T-helper 17 cell (primary cell): ENCODE measurements at places on chromosomes 3 and 15.

DNA sequence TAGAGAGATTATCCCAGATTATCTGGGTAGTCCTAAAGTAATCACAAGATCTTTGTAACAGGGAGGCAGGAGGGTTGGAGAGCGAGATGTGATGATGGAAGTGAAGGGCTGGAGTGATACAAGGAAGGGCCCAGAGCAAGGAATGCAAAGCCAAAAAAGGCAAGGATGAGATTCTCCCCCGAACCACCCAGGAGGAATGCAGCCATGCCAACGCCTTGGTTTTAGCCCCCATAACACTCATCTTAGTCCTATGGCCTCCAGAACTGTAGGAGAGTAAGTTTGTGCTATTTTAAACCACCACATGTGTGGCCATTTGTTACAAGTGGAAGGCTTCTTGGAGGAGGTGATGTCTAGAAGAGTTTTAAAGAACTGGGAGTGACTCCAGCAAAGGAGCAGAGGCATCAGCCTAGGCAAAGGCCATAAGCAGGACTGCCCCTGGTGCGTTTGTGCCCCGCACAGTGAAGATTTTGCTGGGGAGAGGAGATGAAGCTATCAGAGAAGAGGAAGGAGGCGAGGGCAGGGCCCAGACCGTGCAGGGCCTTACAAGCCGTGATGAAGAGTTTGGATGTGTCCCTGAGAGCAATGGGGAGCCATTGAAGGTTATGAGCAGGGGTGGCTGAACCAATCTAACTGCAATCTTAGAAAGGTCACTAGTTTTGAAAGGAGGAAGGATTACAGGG, 25.3 kb upstream of the CORO2B start:
- peaks cover 9% of the 10 kb centered on the region for H3K36me3 ChIP-seq
- peak overlapping the region; percentile 59 for H3K4me3 ChIP-seq
- peaks cover 73% of the 10 kb centered on the region for H3K27me3 ChIP-seq
- peaks cover 10% of the 10 kb centered on the region for H3K4me1 ChIP-seq
- no peak overlapping the region for H3K27ac ChIP-seq
- no peak for DNase-seq

- H3K4me1 ChIP-seq, result peaks cover 5% of the 10 kb centered on the region
- DNase-seq, result no peak
- peaks cover 39% of the 10 kb centered on the region for H3K27me3 ChIP-seq
- H3K4me3 ChIP-seq, result no peak overlapping the region
- no peak overlapping the region for H3K27ac ChIP-seq
Observed at GRCh38 chr15:71747128-71748083, 62.9 kb upstream of the NR2E3 start.

DNA sequence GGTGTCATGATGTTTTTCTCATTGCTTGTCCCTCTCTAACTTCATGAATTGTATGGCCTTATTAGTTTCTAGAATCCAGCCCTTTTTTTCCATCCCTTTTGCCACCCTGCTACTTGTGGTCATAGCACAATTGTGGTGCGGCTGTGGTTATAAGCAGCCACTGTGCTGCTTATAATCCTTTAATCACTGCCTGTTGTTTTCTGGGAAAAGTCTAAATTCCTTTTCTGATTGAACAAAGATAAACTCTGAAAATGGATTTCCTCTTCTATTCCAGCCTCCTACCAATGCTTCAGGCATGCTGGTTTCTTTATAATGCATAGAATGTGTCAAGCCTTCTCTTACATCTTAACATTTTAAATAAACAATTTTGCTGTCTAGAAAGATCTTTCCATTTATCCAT, 319.5 kb downstream of the C3orf38 start:
- H3K4me1 ChIP-seq, result no peaks in the 10 kb centered on the region

GRCh38 chr3:36487616-36488015, 107.3 kb downstream of the STAC start:
- no peaks in the 10 kb centered on the region for H3K36me3 ChIP-seq
- H3K27me3 ChIP-seq, result no peaks in the 10 kb centered on the region
- H3K27ac ChIP-seq, result no peak overlapping the region
- no peaks in the 10 kb centered on the region for H3K4me1 ChIP-seq

DNA sequence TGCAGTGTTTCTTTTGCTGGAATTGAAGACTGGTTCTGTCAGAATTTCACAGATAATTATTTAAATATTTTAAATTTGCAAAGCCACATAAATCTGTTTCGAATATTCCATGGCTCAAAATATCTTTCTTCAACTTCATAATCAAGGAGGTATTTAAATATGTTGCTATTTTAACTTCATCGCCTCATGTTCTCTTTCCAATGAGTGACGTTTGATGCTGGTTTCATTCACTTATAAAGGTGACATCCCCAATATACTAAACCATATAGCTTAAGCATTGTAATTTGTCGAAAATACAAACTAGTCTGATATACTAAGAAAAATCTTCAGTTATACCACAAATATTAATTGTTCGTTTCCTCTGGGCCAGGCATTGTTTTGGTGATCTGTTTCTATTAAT, 22.5 kb downstream of the MBNL1 start:
- no peak for DNase-seq
- peak overlapping the region; percentile 92 for H3K27ac ChIP-seq
- H3K4me1 ChIP-seq, result peaks cover 57% of the 10 kb centered on the region
- H3K36me3 ChIP-seq, result peaks cover 8% of the 10 kb centered on the region
- peak overlapping the region; percentile 69 for H3K4me3 ChIP-seq
- no peaks in the 10 kb centered on the region for H3K27me3 ChIP-seq

GRCh38 chr3:27345493-27345892, 23.7 kb downstream of the NEK10 start:
- H3K27me3 ChIP-seq, result no peaks in the 10 kb centered on the region
- peak overlapping the region; percentile 70 for H3K27ac ChIP-seq
- no peak for DNase-seq
- peaks cover 28% of the 10 kb centered on the region for H3K4me1 ChIP-seq
- no peaks in the 10 kb centered on the region for H3K36me3 ChIP-seq
- H3K4me3 ChIP-seq, result no peak overlapping the region

DNA sequence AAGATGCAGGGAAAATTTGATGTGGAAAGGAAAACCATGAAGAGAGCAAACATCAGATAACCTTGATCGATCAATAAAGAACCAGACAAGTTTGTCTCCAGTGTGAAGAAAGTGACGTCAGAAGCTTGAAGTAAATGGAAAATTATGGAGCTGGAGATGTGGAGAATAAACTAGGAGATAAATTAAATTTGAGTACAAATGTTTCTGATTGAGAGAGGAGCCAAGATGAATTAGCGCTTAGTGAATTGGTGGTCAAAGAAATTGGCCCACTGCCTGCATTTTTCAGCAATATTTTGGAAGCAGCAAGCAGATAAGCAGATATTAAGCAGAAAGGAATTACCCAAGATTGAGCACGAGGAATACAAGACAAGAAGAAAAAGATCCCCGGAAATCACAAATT, 567.3 kb upstream of the ZNF385D start:
- no peak overlapping the region for H3K4me3 ChIP-seq
- no peaks in the 10 kb centered on the region for H3K4me1 ChIP-seq
